ENCODE measurements at places on chromosomes 1 and 21. TPM values are rescaled to one million over a fixed set of nuclear protein-coding genes. Genes with fewer than 3 reads are reported as not detected.

The TFAP2E gene
- total RNA-seq: 0.79 TPM

The SPRR1A gene
- total RNA-seq: not detected

The PTPRU gene
- 4.9 TPM for total RNA-seq

The SLC1A7 gene
- 0.19 TPM for total RNA-seq

The OR2L13 gene
- not detected for total RNA-seq

The F3 gene
- total RNA-seq: 9.2 TPM

The PKNOX1 gene
- 19.3 TPM for total RNA-seq

The WDR77 gene
- total RNA-seq: 33.4 TPM

The OR4F16 gene
- not detected for total RNA-seq

The SPRR2B gene
- total RNA-seq: not detected

The PLA2G2D gene
- total RNA-seq: not detected

The NTNG1 gene
- total RNA-seq: 4.9 TPM

The LHX8 gene
- total RNA-seq: 1.3 TPM

Data from A375 (cell line).